Epithelial cell of proximal tubule (primary cell): ENCODE measurements at places on chromosomes 11 and 22.

DNA sequence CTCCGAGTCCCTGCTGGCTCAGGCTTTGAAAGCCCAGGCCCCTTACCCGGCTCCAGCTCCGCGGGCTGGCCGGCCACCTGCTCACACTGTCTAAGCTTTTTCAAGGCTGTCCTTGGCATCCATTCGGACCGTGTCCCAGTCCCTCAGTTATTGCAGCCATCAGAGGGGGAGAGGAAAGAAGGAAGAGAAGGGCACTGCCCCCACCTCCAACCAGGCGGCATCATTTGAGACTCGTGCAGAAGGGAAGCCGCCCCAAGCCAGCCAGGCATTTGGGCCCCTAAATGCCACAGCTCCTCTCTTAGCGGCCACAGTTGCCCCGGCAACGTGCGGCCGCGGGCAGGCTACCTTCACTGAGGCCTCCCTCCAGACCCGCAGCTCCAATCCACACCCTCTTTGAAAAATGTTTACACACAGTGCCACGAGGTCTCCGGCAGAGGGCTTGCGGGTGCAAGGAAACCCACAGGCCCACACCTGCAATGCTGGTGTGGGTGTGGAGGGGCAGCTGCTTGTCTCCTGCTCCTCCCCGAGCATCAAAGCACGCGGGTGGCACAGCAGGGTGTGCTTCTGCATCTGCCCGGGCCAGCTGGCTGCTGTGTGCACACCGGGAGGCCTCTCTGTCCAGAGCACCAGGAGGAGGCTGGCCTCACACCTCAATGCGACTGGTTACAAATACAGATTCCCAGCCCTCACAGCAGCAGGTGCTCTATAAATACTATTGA lies 124.4 kb downstream of the CTTN start:
- no peak for DNase-seq

- no peak for DNase-seq
Observed at GRCh38 chr11:59201353-59201752, 11.4 kb downstream of the MPEG1 start.

DNA sequence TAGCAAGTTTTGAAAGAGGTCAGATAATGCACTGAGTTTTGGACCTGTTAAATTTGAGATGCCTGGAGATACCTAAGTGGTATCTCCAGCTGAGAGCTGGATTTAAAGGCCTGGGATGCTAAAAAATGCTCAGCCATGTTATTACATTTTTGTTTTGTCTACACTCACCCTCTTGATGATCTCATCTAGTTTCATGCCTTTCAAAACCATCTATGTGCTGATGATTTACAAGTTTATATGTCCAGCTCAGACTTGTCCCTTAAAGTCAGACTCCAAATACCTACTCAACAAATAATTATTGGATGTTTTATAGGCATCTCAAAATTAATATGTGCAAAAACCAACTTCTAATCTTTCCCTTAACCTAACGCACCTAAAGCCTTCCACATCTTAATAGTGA lies 103.6 kb upstream of the OR9G4 start:
- DNase-seq, result no peak

DNA sequence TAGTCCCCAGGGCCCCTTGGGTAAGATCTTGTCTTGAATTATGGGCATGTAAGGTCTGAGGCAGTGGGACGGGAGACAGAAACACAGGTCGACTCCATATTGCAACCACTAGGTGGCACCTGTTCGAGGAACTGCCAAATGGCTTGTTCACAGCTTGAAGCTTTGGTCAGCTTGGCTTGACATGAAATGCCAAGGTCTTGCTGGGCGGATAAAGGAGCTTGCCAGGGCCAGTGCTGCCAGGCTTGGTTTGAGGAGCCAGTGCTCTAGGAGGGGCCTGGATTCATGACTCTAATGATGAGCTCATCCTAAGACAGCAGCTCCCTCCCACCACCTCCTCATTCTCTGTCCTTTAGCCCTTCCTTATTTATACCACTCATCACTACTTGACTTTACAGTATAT lies 11.9 kb upstream of the NRIP3 start:
- peak; percentile 46 for DNase-seq

DNA sequence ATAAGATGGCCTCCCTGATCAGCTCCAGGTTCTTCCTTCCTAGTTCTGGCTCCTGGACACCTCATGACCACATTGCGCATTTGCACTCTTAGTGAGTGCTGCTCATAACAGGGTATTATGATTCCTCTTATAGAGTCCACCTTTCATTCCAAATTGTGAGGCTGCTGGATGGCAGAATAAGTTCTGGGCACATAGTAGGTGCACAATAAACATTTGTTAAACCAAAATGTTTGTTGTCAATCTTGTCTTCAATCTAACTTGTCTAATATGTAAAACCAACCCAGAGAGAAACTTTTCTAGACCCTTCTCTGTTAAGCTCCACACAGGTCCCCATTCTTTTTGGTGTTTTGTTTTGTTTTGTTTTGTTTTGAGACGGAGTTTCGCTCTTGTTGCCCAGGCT lies 22.6 kb upstream of the ZBTB16 start:
- DNase-seq, result no peak
